ENCODE measurements at places on chromosomes 4 and X.

DNA sequence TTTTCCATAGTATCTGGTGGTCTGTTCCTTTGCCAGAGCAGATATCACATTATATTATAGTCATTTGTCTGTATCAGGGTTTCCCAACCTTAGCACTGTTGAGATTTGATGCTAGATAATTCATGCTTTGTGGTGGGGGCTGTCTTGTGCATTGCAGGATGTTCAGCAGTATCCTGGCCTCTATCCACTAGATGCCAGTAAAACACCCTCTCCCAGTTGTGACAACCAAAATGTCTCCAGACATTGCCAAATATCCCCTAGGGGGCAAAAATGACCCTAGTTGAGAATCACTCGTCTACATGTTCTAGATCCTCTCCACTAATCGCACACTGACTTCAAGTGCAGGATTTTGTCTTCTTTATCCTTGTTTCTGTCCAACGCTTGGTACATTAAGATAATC, 160.8 kb downstream of the FANCB start:
- DNase-seq: no peak

DNA sequence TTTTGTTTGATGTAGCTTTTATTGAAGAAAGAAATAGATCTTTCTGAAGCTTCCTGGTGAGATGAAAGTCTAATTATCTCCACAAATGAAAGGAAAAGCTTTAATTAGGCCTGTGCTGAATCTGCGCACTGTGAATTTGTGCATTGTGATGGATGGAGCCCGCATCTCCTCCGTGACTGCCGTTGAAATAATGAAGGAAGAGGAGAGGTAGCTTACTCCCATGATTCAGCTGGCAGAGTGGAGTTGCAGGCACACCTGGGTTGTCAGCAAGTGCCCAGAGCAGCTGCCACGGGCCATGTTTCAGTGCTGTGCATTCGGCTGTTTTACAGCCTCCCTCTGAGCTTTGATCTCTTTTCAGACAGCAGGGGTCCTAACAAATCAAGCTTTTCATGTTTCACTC, 735.3 kb upstream of the TENM3 start:
- DNase-seq: no peak

DNA sequence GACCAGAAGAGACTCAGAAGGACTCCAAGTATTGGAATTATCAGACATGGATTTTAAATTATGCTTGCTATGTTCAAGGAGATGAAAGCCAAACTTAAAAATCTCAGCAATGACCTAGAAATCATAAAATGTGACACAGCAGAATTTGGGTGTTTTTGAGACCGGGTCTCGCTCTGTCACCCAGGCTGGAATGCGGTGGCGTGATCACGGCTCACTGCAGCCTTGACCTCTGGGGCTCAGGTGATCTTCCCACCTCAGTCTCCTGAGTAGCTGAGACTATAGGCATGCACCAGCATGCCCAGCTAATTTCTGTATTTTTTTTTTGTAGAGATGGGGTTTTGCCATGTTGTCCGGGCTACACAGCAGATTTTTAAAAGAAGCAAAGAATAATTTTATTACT, 12.7 kb downstream of the TAB3 start:
- DNase-seq: no peak

GRCh38 chrX:1480082-1480785, 27.5 kb upstream of the ASMTL start:
- no peak for DNase-seq

GRCh38 chr4:113524505-113525186, 236.9 kb downstream of the CAMK2D start:
- no peak for DNase-seq

- no peak for DNase-seq
Observed at GRCh38 chrX:108264376-108264775, 172.8 kb downstream of the ATG4A start.

- no peak for DNase-seq
Observed at GRCh38 chr4:97317671-97318070, 825.6 kb downstream of the STPG2 start.

GRCh38 chrX:68732906-68733493, 85.5 kb downstream of the STARD8 start:
- peak; percentile 47 for DNase-seq

GRCh38 chr4:76384052-76384451, 36.9 kb downstream of the CCDC158 start:
- no peak for DNase-seq

GRCh38 chr4:184693056-184693455, 40.8 kb downstream of the CENPU start:
- peak; percentile 51 for DNase-seq

DNA sequence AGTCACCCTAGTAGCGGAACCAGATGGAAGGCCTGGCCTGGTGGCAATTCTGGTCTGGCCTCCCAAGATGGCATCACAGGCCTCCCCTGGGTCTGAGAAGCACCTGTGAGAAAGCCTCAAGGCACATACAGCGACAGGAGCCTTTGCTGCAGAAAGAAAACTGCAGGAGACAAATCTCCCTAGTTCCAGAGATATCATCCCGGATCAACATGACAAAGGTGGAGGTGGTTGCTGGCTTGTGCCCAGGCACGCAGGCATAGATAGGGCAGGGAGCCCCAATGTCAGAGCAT, 93.6 kb downstream of the BCOR start:
- DNase-seq: no peak

GRCh38 chr4:125770814-125771398, 456.2 kb downstream of the FAT4 start:
- no peak for DNase-seq

GRCh38 chr4:187065396-187065795, 341.7 kb upstream of the FAT1 start:
- DNase-seq: no peak

GRCh38 chr4:78770091-78770642, 6.0 kb upstream of the BMP2K start:
- DNase-seq: no peak

- DNase-seq: peak; percentile 10
Observed at GRCh38 chr4:151729731-151730559, 30.9 kb downstream of the GATB start.

DNA sequence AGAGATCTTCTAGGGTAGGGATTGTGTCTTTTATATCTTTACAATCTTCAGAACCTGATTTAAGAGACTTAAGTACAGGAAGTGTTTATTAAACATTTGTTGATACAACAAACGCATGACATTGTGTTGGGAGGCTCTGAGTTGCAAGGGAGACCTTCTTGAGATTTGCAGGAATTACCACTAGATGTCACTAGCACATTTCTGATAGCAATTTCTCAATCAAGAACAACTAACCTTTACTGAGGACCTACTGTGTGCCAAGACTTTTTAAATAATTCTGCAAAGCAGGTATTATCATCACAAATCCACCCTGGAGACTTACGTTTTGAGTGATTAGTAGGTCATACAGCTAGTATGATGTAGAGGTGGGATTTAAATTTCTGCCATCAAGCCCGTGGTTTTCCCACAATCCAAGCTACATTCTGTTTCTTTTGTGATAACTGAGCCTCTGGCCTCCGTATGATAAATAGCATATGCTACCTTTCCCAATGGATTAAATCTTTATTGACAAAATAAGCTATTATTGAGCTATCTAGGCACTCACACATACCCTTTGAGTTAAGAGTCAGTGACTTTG, 986.0 kb downstream of the CCSER1 start:
- DNase-seq: no peak

- no peak for DNase-seq
Observed at GRCh38 chr4:14177987-14178386, 550.5 kb upstream of the BOD1L1 start.

GRCh38 chr4:162408309-162408708, 244.5 kb upstream of the FSTL5 start:
- DNase-seq: no peak

DNA sequence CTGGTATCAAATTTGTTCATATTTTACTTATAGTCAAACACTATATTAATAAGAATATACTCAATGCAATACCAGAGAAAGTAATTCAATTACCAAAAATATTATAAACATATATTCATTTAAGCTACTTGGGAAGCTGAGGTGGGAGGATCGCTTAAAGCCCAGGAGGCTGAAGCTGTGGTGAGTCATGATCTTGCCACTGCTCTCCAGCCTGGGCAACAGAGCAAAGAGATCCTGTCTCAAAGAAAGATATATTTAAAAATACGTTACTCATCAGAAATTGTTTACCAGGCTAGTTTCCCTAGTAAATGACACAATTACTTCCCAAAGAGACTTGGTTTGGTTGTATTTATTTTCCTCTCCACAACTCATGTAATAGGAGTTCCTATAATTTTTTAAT, 433.6 kb downstream of the GASK1B start:
- DNase-seq: no peak

DNA sequence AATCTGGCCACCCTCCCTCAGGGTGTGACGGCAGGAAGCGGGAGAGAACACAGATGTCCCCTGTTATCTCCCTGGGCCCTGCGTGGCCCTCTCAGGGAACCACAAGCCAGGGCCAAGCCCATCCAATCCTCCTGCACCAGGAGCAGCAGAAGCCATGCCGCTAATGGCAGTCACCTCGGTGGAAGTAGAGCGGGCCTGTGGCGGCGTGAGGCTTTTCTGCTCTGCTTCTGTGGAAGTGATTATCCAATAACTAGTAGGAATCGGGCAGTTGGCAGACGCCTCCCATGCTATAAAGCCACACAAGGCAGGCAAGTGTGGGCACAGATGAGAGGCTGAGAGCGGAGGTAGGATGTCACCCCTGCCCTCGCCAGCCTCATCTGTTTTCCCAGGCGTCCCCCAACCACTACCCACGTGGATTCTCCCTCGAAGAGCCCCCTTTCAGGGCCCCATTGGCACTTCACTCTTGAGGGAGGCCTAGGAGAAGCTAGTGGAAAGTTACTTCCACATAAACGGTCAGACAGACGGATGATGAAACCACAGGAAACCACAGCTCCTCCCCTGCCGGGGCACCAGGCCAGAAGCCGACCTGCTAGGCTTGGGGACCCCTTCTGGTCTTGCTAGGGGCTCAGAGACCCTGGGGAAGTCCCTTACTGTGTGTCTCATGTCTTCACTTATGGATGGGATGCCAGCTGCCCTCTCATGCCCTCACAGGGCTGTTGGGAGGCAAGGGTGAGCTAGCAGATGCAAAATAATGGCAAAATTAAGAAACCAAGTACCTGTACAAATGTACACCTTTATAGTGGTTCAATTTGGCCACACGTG, 18.8 kb upstream of the TMSB4X start:
- peak; percentile 82 for DNase-seq

GRCh38 chrX:50448565-50448964, 22.1 kb downstream of the DGKK start:
- no peak for DNase-seq

- DNase-seq: peak; percentile 79
Observed at GRCh38 chrX:103878466-103879122, 46.5 kb upstream of the RAB9B start.

- peak; percentile 61 for DNase-seq
Observed at GRCh38 chr4:94551643-94552564, 100.2 kb downstream of the PDLIM5 start.

DNA sequence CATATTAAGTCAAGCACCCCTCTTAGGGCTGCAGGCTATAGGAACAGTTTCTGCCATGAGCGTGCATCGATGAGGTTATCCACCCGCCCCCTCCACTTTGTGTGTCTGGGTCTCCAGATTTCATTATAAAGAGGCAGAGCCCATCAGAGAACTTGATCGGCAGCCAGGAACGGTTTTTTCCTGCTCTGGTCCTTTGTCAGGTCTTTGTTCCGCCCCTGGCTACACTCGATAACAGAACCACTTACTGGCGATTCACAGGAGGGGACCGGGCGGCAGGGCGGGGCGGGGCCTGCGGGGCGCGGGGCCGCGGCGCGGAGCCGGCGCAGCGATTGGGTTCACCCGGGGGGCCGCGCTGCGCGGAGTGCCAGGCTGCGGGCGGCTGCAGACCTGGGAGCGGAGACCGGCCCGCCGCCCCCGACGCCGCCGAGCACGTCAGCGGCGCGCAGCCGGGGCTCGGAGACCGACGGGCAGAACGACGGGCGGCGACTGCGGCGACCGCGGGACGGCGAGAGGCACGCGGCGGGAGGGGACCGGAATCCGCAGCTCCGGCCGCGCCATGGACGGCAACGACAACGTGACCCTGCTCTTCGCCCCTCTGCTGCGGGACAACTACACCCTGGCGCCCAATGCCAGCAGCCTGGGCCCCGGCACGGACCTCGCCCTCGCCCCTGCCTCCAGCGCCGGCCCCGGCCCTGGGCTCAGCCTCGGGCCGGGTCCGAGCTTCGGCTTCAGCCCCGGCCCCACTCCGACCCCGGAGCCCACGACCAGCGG, at the start of gene SLC10A4:
SLC10A4 (plus strand) TSS at position 338 of the 771 bp plus-strand sequence; CDS start at position 557, 219 bp downstream.
- no peak for DNase-seq

DNA sequence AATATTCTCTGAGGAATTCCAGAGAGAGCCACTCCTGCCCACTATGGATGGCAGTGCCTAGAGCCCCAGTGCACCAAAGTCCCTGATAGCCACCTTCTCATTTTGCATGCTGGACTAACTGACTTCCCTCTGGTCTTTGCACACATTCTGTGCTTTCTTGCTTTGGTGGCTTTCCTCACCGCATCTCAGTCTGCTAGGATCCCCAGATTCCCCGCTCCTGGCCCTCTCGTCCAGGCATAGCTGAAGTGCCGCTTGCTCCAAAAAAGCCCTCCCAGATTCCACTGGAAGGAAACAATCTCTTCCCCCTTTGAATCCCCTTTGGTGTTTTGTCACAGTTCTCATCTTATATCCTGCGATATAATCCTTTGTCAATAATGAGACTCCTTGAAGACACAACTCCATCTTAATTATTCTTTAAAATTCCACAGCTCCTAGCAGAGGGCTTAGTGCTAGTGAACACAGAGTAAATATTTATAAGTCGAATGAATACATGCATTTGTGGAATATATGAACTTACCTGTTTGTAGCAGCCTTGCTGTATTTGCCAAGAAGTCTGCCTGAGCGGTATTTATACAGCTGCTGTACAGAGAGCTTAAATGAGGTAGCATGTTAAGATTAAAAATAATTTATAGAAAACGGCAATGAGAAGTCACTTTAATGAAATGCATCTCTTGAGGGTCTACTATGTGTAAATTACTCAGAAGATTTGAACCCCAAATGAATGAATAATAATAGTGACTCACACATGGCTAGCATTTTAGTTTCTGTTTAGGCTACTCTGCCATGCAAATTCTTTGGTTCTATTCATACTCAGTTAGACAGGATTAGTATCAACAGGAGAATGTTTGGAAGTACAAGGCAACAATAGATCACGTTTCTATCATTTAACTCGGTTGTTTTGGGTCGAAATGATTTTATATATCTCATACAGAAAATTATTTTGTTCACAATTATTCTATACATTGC, 421.9 kb upstream of the TENM3 start:
- DNase-seq: peak; percentile 27

GRCh38 chr4:25405453-25405852, 28.4 kb downstream of the ANAPC4 start:
- no peak for DNase-seq

- no peak for DNase-seq
Observed at GRCh38 chr4:104128850-104129213, 365.9 kb downstream of the CXXC4 start.

- peak; percentile 97 for DNase-seq
Observed at GRCh38 chr4:111027526-111027925, 404.6 kb upstream of the PITX2 start.
